ENCODE measurements at places on chromosomes 16 and 17.
A peak's percentile ranks its signal among the peaks of the same experiment; 100 is the strongest.

DNA sequence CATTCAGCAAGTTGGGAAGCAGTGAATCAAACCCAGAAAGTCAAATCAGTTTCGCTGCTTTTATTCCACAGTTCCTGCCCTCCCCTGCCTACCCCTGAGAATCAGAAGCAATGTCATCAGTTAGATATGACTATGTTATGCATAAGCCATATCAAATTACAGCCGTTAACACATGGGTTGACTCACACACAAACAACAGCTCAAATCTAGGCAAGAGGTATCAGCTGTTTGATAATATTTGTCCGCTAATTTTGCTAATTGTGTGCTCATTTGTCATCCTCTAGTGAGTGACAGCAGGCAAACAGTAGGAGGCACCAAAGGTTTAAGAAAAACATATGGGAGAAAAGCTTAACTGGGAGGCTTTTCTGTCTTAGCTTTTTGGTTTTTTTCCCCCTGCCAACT is 327.4 kb upstream of the CCL2 start:
- DNase-seq = no peak

DNA sequence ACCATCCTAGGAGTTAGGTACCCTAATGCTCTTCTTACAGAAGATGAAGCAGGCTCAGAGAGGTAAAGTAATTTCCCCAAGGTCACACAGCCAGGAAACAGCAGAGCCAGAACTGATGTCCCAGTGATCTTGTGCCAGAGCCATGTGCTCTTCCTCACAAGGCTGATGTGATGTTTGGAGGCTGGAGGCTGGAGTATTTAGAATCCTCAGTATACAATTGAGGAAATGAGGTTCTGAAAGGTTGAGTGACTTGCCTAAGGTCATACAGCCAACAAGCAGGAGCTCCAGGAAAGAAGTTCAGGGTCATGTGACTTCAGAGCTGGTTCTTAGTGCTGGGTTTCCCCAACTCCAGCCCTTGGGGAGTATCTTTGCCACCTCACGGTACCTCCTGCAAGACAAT is 18.5 kb downstream of the ITPRIPL2 start:
- no peak for DNase-seq

GRCh38 chr17:8574687-8575086 is 55.8 kb downstream of the MYH10 start:
- no peak for DNase-seq

- no peak for DNase-seq
These were observed 9.6 kb upstream of the SPN start for GRCh38 chr16:29653471-29653870.

- DNase-seq = no peak
These were observed 19.7 kb downstream of the GINS3 start for GRCh38 chr16:58411736-58412614.

DNA sequence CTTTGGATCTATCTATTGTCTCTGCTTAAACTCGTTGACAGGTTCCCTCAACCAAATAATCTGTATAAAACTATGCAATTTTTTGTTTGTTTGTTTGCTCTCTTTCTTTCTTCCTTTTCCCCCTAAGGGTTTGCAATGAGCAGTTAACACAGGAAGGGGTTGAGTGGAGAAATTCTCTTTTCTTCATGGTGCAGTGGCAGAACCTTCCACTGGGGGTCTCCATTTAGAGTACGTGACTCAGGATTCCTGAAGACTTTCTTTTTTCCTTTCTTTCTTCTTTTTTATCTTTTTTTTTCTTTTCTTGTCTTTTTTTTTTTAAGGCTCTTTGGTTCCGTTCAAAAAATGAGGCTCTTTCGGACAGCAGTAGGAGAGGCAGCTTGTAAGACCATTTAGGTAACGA is 19.5 kb upstream of the RBFOX1 start:
- no peak for DNase-seq

- DNase-seq = no peak
These were observed 33.6 kb upstream of the ANKFY1 start for GRCh38 chr17:4297351-4297750.

DNA sequence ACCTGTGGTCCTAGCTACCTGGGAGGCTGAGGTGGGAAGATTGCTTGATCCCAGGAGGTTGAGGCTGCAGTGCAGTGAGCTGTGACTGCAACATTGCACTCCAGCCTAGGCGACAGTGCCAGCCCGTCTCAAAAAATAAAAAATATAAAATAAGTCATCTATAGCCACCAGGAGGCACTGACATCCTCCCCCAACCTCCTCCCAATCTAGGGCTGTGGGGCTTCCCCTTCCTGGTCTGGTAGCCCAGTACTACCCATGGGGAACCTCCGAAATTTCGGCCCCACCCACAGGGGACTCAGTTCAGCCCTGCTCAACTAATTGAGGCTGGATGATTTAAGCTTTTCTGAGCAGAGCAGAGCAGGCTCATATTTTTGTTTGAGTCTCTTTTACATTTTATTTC is 3.2 kb downstream of the ZSCAN10 start:
- peak; percentile 33 for DNase-seq
